Right atrium auricular region (tissue), 2 donors: ENCODE measurements at places on chromosomes 11 and 22. TPM values are rescaled to one million over a fixed set of nuclear protein-coding genes. Genes with fewer than 3 reads are reported as not detected.
A peak's percentile ranks its signal among the peaks of the same experiment; 100 is the strongest.

DNA sequence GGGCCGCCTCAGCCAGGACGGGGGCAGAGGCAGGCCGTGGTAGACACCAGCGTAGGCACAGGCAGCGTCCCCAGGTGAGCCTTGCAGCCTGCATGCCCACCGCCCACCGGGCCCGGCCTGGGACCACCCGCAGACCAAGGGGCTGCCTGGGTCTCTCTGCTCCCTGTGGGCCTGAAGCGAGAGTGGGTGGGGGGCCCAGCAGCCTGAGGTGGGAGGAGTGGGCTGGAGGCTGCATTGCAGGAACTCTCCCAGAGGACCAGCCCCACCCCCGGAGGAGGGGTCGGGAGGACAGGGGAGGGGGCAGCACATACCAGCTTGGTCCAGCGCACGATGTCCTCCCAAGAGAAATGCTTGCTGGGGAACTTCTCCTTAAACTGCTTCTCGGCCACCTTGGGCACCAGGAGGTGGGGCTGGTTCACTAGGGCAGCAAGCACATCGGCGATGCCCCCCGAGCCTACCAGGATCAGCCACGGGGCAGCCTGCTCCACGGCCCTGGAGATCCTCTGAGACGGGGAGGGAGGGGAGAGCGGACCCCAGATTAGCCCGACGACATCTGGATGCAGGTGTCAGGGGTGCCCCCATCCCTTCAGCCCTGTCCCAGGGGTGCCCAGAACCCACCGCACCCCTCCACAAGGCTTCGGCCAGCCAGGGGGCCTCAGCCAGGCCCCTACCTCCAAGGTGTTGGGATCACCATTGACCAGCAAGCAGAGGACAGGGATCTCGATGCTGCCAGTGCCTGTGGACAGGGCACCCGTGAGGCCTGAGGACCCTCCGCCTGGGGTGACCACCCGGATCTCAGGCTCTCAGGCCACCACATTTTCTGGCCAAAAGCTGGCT lies 17.5 kb downstream of the TSSC4 start:
- H3K36me3 ChIP-seq: no peaks in the 10 kb centered on the region
- peaks cover 14% of the 10 kb centered on the region for H3K4me1 ChIP-seq
- no peak overlapping the region for H3K27ac ChIP-seq
- DNase-seq: no peak

DNA sequence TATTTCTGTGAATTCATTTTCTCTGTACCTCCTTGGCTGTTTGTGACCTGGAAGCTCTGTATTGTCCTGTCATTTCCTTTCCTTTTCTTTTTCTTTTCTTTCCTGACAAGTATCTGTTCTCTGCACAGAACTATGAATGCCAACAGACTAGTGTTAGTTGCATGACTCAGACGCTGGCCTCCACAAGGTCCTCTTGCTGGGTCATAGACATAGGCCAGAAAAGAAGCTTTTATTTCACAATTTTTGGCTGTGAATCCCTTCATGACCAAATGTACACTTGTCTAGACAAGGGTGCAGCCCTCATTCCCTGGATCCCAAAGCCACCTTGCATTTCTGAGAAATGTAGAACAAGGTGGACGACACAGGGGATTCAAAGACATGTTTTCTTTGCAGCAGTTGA lies 104.1 kb upstream of the MTNR1B start:
- H3K27me3 ChIP-seq: no peaks in the 10 kb centered on the region
- no peak overlapping the region for H3K4me3 ChIP-seq
- no peaks in the 10 kb centered on the region for H3K4me1 ChIP-seq
- H3K36me3 ChIP-seq: no peaks in the 10 kb centered on the region
- peak; percentile 72 for DNase-seq
- H3K27ac ChIP-seq: no peak overlapping the region

Gene OR4D5
- not detected for total RNA-seq

DNA sequence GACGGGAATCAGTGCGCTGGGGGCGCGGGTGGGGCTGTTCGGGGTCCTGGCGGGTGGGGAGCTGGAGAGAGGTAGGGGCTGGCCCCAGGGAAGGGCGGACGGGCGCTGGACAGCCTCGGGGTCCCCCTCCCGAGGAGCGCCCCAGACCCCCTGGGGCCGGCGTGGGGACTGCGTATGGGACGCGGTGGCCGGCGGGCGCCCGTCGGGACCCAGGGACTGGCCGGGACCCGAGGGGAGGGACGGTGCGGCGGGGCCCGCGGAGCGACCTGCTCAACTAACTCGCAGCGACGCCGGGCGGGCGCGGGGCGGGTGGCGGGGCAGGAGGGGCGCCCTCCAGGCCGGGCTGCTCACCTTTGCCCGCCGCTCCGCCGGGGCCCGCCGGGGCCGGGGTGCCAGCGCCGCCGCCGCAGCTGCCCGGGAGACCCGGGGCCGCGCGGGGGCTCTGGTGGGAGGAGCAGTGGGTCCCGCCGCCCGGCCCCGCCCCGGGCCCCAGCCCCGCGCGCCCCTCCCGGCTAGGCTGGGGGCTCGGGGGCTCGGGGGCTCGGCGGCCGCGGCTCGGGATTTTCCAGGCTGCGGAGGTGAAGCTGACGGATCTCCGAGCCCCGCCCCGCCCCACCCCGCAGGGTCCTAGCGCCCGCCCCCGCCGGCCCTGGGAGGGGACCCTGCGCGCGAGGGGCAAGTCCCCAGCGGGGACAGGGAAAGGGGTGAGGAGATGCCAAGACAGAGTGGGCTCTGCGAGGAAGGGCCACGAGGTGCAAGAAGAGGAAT lies 12.3 kb downstream of the STARD10 start:
- H3K4me1 ChIP-seq: no peaks in the 10 kb centered on the region
- no peaks in the 10 kb centered on the region for H3K27me3 ChIP-seq
- H3K36me3 ChIP-seq: no peaks in the 10 kb centered on the region
- H3K27ac ChIP-seq: peak overlapping the region; percentile 70
- DNase-seq: no peak

DNA sequence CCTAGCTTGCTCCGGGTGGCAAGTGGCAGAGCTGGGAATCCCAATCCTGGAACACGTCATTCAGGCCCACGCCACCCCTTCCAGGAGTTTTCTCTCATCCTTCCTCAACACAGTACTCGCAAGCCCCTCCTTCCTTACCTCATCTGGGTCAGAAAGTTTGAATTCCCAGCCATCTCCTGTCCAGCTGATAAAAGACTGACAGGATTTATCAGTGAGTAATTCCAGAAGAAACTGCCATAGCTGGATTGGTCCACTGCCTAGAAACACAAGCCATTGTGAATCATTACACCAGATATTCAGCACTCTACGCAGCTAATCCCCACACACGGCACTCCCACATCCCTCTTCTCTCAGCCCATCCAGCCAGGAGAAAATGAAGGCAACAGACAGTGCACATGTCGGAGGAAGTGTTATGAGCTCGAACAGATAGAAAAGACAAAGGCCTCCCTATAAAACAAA lies 124.0 kb downstream of the ETS1 start:
- peak; percentile 82 for DNase-seq
- H3K4me1 ChIP-seq: peaks cover 64% of the 10 kb centered on the region
- H3K27ac ChIP-seq: peak overlapping the region; percentile 70
- no peaks in the 10 kb centered on the region for H3K27me3 ChIP-seq
- peaks cover 27% of the 10 kb centered on the region for H3K36me3 ChIP-seq
- no peak overlapping the region for H3K4me3 ChIP-seq

Gene MAP6
- 6.3 TPM for total RNA-seq

Gene SCGB1A1
- not detected for total RNA-seq

Gene SMC1B
- not detected for total RNA-seq

- peaks cover 7% of the 10 kb centered on the region for H3K36me3 ChIP-seq
- H3K27me3 ChIP-seq: no peaks in the 10 kb centered on the region
- no peak for DNase-seq
- H3K4me1 ChIP-seq: no peaks in the 10 kb centered on the region
- H3K4me3 ChIP-seq: no peak overlapping the region
These were observed 13.1 kb downstream of the NUMA1 start for GRCh38 chr11:72067266-72067665.

GRCh38 chr22:23035557-23036277 lies 34.6 kb upstream of the GNAZ start:
- H3K4me1 ChIP-seq: no peaks in the 10 kb centered on the region
- H3K27me3 ChIP-seq: no peaks in the 10 kb centered on the region
- DNase-seq: no peak

DNA sequence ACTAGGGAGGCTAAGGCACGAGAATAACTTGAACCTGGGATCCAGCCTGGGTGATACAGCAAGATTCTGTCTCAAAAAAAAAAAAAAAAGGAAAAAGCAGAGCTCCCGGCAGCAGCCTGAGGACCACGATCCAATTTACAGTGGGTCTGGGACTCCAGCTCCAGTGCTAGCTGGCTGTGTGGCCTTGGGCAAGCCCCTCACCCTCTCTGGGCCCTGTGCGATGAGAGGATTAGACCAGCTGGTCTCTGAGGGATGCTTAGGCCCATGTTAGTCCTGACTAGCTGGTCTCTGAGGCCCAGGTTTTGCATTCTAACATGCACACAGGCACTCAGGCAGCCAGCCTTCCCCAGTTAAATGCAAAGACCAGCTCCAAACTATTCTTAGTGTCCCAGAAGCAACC lies 13.7 kb downstream of the CARD10 start:
- no peaks in the 10 kb centered on the region for H3K27me3 ChIP-seq
- no peaks in the 10 kb centered on the region for H3K4me1 ChIP-seq
- no peak for DNase-seq
- H3K27ac ChIP-seq: no peak overlapping the region
- no peak overlapping the region for H3K4me3 ChIP-seq

DNA sequence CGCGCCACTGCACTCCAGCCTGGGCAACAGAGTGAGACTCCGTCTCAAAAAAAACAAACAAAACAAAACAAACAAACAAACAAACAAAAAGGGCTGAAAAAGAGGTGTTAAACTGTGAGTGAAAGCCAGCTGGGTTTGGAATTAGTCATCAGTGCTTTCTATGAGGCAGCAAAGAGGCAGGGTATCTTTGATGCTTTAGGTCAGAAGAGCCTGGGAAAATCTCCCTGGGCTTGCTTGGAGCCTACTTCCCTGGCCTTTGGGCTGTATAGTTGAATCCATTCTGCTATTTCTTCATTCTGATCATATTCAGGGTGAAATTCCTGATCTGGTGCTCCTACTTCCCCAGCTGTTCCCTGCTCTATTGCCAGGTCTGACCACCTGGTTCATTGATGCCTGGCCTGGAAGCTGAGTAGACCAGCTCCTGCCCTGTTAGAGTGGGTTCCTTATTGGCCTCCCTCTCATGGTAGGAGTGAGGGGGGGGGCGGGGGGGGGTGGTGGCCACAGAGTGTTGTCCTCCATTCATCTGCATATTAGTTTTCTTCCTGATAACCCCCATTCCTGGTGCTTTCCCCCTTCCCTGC lies 65.6 kb downstream of the INSC start:
- H3K4me3 ChIP-seq: no peak overlapping the region
- H3K36me3 ChIP-seq: no peaks in the 10 kb centered on the region
- DNase-seq: no peak
- H3K27ac ChIP-seq: no peak overlapping the region

DNA sequence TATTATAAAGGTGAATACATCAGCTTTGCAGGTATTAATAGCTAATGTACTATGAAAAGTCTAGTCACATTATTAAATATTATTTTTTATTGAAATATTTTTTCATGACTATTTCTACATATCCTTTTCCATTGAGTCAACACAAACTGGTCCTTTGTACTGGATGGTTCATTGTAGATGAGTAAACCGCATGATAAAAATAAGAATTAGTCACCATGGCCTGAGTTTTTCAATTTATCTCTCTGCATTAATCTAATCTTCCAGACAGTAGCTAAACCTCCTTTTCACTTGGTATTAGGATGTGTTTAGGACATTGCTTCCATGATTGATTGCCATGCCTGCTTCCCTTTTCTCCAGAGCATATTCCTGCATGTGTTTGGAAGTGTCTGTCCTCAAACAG lies 439.4 kb upstream of the ARHGAP42 start:
- H3K4me1 ChIP-seq: no peaks in the 10 kb centered on the region
- no peak for DNase-seq
- no peak overlapping the region for H3K27ac ChIP-seq
